Sigmoid colon (tissue), 7 donors: ENCODE measurements at places on chromosomes 7 and 10. TPM values are rescaled to one million over a fixed set of nuclear protein-coding genes. Genes with fewer than 3 reads are reported as not detected.

DNA sequence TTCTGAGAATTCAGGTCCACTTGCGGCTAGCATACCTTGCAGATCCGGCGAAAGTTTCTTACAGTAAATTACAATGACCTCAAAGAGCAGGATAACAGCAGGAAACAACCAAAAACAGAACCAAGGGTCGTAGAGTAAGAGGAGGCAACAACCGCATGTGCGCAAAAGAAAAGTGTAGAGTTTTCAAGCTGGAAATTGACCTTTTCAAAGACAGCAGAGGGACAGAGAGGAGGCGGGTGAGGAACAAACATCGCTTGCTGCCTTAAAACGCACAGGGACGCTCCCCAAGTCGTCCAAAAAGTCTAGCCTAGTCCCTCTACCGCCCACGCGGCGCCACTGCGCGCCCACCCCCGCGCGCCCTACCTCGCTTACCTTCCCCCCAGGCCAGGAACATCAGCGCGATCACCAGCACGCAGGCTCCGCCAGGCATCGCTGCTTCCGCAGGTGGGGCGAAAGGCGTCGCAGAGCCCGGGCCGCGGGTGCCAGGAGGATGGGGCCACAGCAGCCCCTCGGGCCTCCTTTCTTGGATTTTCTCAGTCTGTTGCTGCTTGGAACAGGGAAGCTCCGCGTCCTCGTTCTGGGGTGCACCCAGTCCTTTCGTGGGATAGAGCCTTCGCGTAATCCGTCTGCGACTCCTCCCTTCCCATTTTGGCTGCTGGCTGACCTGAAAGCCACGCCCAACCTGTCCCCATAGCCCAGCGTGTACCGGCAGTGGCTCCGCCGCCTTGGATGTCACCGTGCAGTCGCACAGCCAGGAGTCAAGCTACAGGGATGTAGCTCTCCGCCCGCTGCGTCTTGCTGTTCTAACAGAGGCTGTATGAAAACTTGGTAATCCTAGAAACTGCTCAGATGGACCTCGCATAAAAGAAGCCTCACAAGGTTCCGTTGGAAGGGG is at the start of gene VWDE:
Gene VWDE (minus strand): TSS at position 579 of the 895 bp plus-strand sequence. CDS start 149 bp downstream, at position 430.
- H3K36me3 ChIP-seq = no peaks in the 10 kb centered on the region
- no peak for DNase-seq
- H3K27ac ChIP-seq = no peak within 1 kb of the TSS

- H3K4me3 ChIP-seq = no peak overlapping the region
- no peak overlapping the region for H3K27ac ChIP-seq
- DNase-seq = no peak
- no peaks in the 10 kb centered on the region for H3K27me3 ChIP-seq
Measured at GRCh38 chr7:108572480-108572879, 2.8 kb downstream of the DNAJB9 start.

GRCh38 chr10:80759693-80760092 is 222.0 kb downstream of the SH2D4B start:
- H3K36me3 ChIP-seq = no peaks in the 10 kb centered on the region
- no peaks in the 10 kb centered on the region for H3K4me1 ChIP-seq
- H3K27ac ChIP-seq = no peak overlapping the region
- no peak for DNase-seq
- no peak overlapping the region for H3K4me3 ChIP-seq

DNA sequence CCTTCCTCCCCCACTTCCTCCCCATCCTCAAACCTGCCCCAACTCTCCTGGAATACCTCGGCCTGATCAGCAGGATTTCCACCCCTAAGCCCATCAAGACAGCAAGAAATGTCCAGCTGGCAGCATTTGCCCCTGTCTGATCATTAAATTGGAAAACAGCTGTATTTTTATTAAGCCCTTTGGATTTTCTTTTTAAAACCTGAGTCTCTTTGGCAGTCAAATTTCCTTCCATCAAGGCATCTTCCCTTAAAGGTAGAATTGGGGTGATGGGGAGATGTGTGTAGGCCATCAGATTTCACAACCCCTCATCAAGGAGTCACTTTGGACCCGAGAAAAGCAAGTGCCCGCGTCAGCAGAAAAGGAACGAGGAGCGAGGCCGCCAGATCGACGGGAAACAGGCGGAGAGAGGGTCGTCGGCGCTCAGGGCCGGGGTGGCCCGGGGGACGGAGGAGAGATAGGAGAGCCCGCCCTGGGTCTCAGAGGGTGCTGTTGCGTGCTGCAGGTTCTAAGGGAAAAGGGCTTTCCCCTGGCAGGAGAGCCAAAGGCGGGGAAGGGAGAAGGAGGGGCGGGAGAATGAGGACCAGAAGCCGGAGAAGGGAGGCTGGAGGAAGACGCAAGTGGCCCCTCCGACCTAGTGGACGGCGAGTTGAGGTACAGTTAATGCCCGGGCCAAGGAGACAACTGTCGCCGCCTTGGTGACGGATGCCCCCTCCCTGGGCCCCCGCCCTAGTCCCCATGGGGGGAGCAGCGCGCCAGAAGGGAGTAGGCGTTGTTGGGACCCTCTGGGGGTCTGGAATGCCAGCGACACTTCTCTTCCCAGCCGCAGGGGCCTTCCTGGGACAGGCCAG is 11.5 kb upstream of the GATA3 start:
- H3K4me3 ChIP-seq = no peak overlapping the region
- H3K36me3 ChIP-seq = no peaks in the 10 kb centered on the region
- H3K4me1 ChIP-seq = peaks cover 27% of the 10 kb centered on the region
- no peak overlapping the region for H3K27ac ChIP-seq
- H3K27me3 ChIP-seq = peaks cover 100% of the 10 kb centered on the region

- no peaks in the 10 kb centered on the region for H3K4me1 ChIP-seq
- no peaks in the 10 kb centered on the region for H3K36me3 ChIP-seq
- no peak overlapping the region for H3K4me3 ChIP-seq
- no peak overlapping the region for H3K27ac ChIP-seq
Measured at GRCh38 chr7:46058086-46058823, 137.2 kb upstream of the IGFBP3 start.

- no peak for DNase-seq
- H3K27ac ChIP-seq = no peak overlapping the region
- H3K4me1 ChIP-seq = no peaks in the 10 kb centered on the region
- no peak overlapping the region for H3K4me3 ChIP-seq
- H3K36me3 ChIP-seq = no peaks in the 10 kb centered on the region
Measured at GRCh38 chr7:147923841-147924240, 666.7 kb upstream of the C7orf33 start.

GRCh38 chr7:48563334-48563733 is 361.0 kb upstream of the CDC14C start:
- no peaks in the 10 kb centered on the region for H3K36me3 ChIP-seq
- no peaks in the 10 kb centered on the region for H3K27me3 ChIP-seq
- H3K27ac ChIP-seq = no peak overlapping the region
- no peaks in the 10 kb centered on the region for H3K4me1 ChIP-seq
- DNase-seq = no peak

- no peak overlapping the region for H3K27ac ChIP-seq
- DNase-seq = no peak
- peaks cover 44% of the 10 kb centered on the region for H3K4me1 ChIP-seq
- no peaks in the 10 kb centered on the region for H3K36me3 ChIP-seq
- H3K27me3 ChIP-seq = no peaks in the 10 kb centered on the region
- H3K4me3 ChIP-seq = no peak overlapping the region
Measured at GRCh38 chr7:121005996-121006584, 17.6 kb downstream of the CPED1 start.

- H3K36me3 ChIP-seq = no peaks in the 10 kb centered on the region
- no peak overlapping the region for H3K27ac ChIP-seq
- no peak overlapping the region for H3K4me3 ChIP-seq
Measured at GRCh38 chr7:44128721-44129582, 5.6 kb upstream of the POLD2 start.

DNA sequence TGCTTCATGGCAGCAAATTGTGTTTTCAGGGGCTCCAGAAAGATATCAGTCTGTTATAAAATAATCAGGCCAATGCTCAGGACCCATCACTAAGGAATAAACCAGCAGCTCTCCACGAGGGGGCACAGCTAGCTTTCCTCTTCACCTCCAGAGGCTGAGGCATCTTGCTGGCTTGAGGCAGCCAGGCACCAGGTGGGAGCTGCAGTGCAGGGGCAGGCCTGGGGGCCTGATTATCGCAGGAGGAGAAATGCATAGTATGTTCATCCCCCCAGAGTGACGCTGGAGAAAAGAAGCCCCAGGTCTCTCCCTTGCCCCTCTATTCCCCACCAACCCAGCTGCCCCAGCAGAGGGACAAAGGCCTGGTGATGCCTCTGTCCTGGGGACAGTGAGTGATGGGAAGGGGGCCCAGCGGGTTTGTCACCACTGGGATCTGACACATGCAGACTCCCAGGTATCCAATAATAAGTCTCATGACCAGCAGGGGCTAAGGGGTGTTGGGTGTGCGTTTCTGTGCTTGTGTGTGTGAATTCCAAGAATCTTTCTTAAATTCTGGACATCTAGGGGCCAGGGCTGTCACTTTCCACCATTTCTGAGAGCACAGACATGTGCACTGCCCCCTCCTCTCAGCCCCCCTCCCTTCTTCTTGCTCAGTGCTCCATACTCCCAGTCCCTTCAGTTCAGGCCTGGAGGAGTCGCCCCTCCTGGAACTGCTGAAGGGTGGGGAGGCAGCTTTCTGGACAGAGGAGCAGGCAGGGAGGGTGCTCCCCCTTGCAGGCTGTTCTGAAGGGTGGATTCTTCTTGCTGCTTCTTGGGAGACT is 128.1 kb upstream of the FAM20C start:
- H3K36me3 ChIP-seq = no peaks in the 10 kb centered on the region
- no peak overlapping the region for H3K4me3 ChIP-seq
- DNase-seq = peak; percentile 86

GRCh38 chr7:100847360-100847759 is 5.2 kb upstream of the SLC12A9 start:
- no peaks in the 10 kb centered on the region for H3K4me1 ChIP-seq
- H3K4me3 ChIP-seq = no peak overlapping the region
- no peak for DNase-seq
- no peaks in the 10 kb centered on the region for H3K36me3 ChIP-seq
- H3K27ac ChIP-seq = no peak overlapping the region
- no peaks in the 10 kb centered on the region for H3K27me3 ChIP-seq

DNA sequence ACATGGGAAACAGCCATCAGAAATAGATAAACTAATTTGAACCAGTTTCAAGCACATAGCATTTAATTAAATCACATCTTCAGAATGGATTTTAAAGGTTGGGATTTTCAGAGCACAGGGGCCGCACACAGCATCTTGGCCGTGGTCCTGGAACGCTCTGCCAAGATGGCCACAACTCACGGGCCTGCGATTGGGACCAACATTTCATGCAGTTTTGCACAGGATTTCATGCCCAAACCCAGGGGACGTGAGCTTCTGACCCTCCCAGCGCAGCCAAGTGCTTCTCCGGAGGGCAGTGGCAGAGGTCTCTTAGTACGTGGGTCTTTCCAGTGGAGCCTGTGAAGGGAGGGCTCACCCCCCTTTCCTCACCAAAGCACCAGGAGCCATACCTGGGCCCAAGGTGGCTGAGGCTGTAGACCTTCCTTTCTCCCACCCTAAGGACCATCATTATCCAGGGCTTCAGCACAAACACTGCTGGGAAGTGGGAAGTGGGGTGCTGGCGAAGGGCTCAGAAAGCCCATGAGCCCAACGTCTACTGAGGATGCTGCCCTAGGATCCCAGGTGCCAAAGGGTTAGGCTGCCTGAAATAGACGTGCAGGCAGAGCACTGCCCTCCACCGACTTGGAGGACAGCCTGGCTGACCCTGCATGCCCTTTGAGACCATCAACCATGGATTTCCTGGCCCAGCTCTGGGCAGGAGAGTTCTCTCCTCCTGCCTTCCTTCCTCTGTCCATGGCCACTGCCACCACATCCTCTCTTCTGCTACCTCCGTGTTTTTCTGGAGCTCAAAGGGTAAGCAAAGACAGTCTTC is 611.2 kb upstream of the MGMT start:
- no peaks in the 10 kb centered on the region for H3K27me3 ChIP-seq
- H3K4me3 ChIP-seq = no peak overlapping the region
- peaks cover 19% of the 10 kb centered on the region for H3K4me1 ChIP-seq

DNA sequence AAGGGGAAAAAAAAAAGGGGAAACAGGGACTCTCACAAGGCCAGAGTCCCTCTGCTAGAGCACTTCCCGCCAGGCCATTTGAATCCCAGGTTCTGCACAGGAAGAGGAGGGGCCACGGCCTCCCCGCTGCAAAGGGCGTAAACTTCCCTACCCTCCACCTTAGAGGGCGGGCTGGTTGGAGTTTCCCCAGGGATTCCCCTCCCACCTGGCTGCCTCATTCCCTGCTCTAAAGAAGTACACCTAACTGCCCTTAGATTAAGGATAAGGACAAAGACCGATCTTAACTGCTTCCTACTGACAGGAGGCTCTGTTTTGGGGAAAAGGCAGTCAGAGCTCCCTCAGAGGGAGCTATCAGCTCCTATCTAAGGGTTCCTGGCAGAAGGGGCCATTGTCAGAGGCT is 102.0 kb upstream of the ARMC3 start:
- H3K27me3 ChIP-seq = no peaks in the 10 kb centered on the region
- H3K27ac ChIP-seq = no peak overlapping the region
- no peaks in the 10 kb centered on the region for H3K36me3 ChIP-seq

DNA sequence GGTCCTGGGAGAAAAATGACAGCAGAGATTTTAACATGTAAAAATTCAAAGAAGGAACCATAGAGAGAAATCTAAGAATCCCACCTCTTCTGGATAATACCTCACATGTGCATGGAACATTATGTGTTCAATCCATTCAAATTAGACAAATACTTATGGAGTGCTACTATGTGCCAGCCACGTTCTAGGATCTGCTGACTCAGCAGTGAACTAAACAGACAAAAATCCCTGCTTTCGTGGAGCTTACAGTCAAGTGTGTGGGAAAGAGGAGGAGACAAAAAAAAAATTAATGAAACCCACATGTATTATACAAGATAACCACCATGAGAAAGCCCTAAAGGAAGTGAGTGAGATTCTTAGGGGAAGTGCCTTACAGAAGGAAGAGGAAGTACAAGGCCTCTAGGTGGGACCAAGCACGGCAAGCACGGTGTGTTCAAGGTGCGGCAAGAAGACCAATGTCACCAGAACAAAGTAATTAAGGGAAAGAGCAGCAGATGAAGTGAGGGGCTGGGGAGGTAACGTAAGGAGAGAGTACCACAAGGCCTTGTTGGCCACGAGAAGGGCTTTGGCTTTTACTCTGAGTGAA is 71.0 kb downstream of the SLC25A13 start:
- DNase-seq = no peak
- H3K4me1 ChIP-seq = no peaks in the 10 kb centered on the region
- no peak overlapping the region for H3K27ac ChIP-seq

DNA sequence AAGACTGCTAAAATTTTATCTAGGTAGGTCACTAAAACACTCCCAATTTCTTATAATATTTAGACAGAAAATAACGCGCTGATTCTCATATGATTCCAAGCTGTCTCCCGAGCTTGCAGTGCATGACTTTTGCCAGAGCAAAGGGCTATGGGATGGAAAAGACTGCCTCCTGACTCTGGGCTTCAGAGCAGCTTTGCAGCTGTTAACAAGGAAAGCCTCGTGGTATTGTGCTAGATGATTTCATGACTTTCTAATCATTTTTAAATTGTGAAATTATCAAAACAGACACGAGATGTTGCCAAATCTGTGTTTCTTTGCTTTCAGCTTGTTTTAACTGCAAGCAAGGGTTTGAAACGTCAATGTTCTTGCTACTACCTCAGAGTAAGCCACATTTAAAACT is 238.3 kb downstream of the AGMO start:
- H3K27me3 ChIP-seq = no peaks in the 10 kb centered on the region
- DNase-seq = peak; percentile 61
- peaks cover 6% of the 10 kb centered on the region for H3K4me1 ChIP-seq
- H3K4me3 ChIP-seq = no peak overlapping the region
- H3K27ac ChIP-seq = no peak overlapping the region

GRCh38 chr7:431658-432111 is 88.0 kb downstream of the PDGFA start:
- H3K27me3 ChIP-seq = no peaks in the 10 kb centered on the region
- H3K4me1 ChIP-seq = no peaks in the 10 kb centered on the region
- no peak for DNase-seq
- no peaks in the 10 kb centered on the region for H3K36me3 ChIP-seq

Gene GDF10
- total RNA-seq = 3.8 TPM

Gene AASS
- total RNA-seq = 40.0 TPM

Gene WNT16
- 0.55 TPM for total RNA-seq

Gene PNLIPRP3
- not detected for total RNA-seq

Gene METTL2B
- total RNA-seq = 18.1 TPM

Gene CFAP46
- total RNA-seq = 1.7 TPM

Gene NODAL
- total RNA-seq = not detected

Gene KLF14
- total RNA-seq = not detected
